Thymus (tissue), 14 donors: ENCODE measurements at places on chromosomes 11 and 22. TPM values are rescaled to one million over a fixed set of nuclear protein-coding genes. Genes with fewer than 3 reads are reported as not detected.
A peak's percentile ranks its signal among the peaks of the same experiment; 100 is the strongest.

DNA sequence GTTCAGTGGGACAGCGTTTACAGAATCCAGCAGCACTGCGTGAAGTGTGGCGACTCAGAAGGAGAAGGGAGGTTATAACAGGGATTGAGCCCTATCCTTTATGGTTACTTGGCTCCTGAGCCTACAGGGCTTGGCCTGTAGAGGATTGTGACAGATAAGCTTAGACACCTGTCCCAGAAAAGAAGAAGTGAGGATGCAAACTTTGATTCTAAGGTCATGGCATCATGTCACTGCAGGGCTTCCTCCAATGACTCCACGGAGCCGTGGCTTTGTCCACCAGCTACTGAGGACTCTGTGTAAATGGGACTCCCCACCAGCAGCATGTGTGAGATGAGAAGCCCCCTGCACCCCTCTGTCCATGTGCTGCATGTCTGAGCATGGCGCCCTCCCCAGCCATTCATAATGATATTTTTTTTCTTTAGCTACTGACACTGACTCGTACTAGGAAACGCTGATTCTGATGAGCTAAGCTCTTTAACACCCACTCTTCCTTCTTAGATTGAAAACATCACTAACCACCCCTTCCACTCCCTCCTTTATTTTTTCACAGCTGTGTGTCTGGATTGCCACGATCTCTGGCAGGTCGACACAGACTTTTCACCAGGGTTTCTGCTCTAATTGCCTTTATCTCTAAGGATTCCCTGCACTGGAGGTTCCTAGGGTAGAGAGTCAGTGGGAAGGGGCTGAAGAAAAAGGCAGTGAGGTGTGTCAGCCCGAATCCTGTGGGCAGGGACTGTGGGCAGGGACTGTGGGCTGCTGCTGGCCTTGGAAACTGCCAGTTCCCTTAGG lies 65.5 kb upstream of the TTC12 start:
- H3K27me3 ChIP-seq: peaks cover 4% of the 10 kb centered on the region
- H3K27ac ChIP-seq: no peak overlapping the region
- no peaks in the 10 kb centered on the region for H3K36me3 ChIP-seq
- DNase-seq: no peak

DNA sequence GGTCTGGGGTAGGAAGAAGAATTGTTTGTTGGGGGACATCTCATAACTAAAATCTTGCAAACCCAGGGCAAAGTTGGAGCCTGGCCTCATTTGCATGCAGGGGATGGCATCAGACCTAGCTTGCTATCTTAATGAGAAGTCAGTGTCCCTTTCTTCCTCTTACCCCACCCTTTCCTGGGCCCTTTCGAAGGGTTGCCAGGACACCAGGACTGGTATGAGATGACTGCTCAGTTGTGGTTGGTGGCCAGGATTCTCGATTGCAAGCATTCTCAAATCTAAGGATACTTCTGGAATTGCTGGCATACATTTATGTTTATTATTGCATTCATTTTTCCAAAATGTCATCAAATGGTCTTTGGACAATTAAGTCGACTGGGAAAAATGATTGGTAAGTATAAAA lies 131.0 kb downstream of the SLC1A2 start:
- no peaks in the 10 kb centered on the region for H3K36me3 ChIP-seq
- H3K27me3 ChIP-seq: no peaks in the 10 kb centered on the region
- no peak overlapping the region for H3K4me3 ChIP-seq
- no peak for DNase-seq
- H3K4me1 ChIP-seq: no peaks in the 10 kb centered on the region
- no peak overlapping the region for H3K27ac ChIP-seq

DNA sequence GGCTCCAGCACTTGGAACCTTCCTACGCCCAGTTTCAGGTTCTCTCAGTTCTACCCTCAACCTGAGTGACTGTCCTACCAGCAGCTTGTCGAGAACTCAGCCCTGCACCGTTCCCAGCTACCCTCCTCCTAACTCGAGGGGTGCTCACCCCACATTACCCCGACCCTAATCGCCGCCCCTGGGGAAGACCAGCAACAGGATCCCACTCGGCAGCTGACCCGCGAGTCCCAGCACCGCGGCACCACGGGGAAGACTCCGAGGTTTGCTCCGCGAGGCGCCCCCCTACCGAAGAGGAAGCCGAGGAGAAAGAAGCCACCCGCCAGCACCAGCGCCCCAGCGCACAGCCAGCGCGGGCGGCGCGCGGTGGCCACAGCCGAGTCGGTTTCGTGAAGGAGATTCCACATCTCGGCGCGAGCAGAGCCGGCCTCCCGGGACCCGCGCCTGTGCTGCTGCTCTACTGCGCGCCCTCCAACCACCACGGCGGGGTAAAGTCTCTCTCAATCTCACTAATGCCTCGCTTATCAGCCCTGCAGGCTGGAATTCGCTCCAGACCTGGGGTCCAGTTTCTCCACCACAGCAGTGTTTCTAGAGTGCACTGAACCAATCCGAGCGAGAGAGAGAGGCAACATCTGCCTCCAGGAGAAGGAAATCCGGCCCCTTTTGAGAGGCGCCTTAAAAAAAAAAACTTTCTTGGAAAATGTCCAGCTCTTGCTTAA lies at the start of gene FOLH1:
FOLH1 (minus strand) TSS at position 597 of the 716 bp plus-strand sequence; CDS start at position 404, 193 bp downstream.
- no peaks in the 10 kb centered on the region for H3K36me3 ChIP-seq
- H3K4me1 ChIP-seq: no peaks in the 10 kb centered on the region
- no peak for DNase-seq

- DNase-seq: no peak
- H3K4me1 ChIP-seq: peaks cover 7% of the 10 kb centered on the region
- H3K27ac ChIP-seq: no peak overlapping the region
- H3K4me3 ChIP-seq: no peak overlapping the region
- no peaks in the 10 kb centered on the region for H3K36me3 ChIP-seq
Measured at GRCh38 chr22:46042786-46043185, 65.8 kb upstream of the WNT7B start.

- peak; percentile 63 for DNase-seq
- no peaks in the 10 kb centered on the region for H3K36me3 ChIP-seq
- H3K27ac ChIP-seq: peak overlapping the region; percentile 86
- H3K4me1 ChIP-seq: peaks cover 25% of the 10 kb centered on the region
- no peaks in the 10 kb centered on the region for H3K27me3 ChIP-seq
- H3K4me3 ChIP-seq: no peak overlapping the region
Measured at GRCh38 chr11:128342511-128343134, 244.7 kb downstream of the ETS1 start.

GRCh38 chr11:25859776-25860175 lies 472.2 kb upstream of the ANO3 start:
- H3K36me3 ChIP-seq: no peaks in the 10 kb centered on the region
- DNase-seq: no peak
- no peaks in the 10 kb centered on the region for H3K27me3 ChIP-seq
- no peaks in the 10 kb centered on the region for H3K4me1 ChIP-seq

- no peak overlapping the region for H3K4me3 ChIP-seq
- DNase-seq: no peak
- no peaks in the 10 kb centered on the region for H3K36me3 ChIP-seq
- peaks cover 13% of the 10 kb centered on the region for H3K27me3 ChIP-seq
- H3K27ac ChIP-seq: no peak overlapping the region
- H3K4me1 ChIP-seq: peaks cover 6% of the 10 kb centered on the region
Measured at GRCh38 chr11:124080327-124081001, 34.8 kb upstream of the VWA5A start.

GRCh38 chr11:59778122-59778521 lies 22.9 kb downstream of the STX3 start:
- no peak overlapping the region for H3K4me3 ChIP-seq
- no peak overlapping the region for H3K27ac ChIP-seq
- H3K27me3 ChIP-seq: no peaks in the 10 kb centered on the region
- no peaks in the 10 kb centered on the region for H3K36me3 ChIP-seq
- no peaks in the 10 kb centered on the region for H3K4me1 ChIP-seq

DNA sequence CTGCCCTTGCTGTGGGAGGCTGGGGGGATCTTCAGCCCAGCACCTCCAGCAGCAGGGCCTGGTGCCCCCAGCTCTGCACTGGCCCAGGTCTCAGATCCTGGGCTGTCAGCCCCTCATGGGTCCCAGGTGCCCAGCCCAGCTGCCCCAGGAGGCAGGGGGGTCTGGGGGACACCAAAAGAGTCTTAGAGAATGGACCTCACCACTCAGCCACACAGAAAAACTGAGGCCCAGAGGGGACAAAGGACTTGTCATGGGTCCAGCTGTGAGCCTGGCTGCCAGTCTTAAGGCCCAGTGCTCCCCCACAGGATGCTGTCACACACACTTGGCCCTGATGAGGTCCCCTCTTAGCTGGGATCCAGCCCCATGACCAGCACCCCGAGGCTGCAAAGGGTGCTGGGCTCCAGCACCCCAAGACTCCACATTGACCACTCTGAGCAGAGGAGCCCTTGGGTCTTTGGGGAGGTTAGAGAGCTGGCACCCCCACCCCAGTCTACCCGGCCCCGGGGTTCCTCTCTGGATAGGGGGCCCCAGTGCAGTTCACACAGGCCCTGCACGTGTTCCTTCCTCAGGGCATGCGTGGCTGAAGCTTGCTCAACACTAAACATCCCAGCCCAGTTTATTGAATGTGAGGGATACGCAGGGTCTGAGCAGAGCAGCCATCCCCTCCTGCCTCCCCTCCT lies 54.4 kb downstream of the IGLL5 start:
- no peak overlapping the region for H3K4me3 ChIP-seq
- no peaks in the 10 kb centered on the region for H3K36me3 ChIP-seq
- H3K4me1 ChIP-seq: no peaks in the 10 kb centered on the region
- no peaks in the 10 kb centered on the region for H3K27me3 ChIP-seq

- no peak overlapping the region for H3K4me3 ChIP-seq
- no peaks in the 10 kb centered on the region for H3K27me3 ChIP-seq
- peak; percentile 42 for DNase-seq
- no peaks in the 10 kb centered on the region for H3K4me1 ChIP-seq
- H3K27ac ChIP-seq: no peak overlapping the region
- no peaks in the 10 kb centered on the region for H3K36me3 ChIP-seq
Measured at GRCh38 chr11:87290304-87290922, 252.7 kb downstream of the TMEM135 start.

DNA sequence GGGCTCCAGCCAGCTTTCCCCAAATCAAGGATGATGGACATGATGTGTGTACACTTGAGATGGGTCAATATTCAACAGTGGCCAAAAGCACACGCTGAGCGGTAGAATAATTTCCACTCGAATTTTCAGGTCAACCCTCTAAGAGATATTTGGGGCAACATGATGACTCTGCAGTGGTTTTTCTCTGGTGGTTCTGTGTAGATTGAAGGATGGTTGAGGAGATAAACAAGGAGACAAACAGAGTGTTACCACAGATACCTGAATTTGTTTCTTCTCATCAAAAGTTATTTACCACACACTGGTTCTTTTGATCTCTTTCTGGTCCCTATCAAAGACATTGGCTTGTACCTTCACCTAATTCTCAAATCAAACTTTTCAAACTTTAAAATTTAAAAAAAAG lies 242.0 kb downstream of the ETS1 start:
- H3K4me3 ChIP-seq: no peak overlapping the region
- no peak overlapping the region for H3K27ac ChIP-seq
- no peaks in the 10 kb centered on the region for H3K36me3 ChIP-seq
- H3K27me3 ChIP-seq: no peaks in the 10 kb centered on the region

DNA sequence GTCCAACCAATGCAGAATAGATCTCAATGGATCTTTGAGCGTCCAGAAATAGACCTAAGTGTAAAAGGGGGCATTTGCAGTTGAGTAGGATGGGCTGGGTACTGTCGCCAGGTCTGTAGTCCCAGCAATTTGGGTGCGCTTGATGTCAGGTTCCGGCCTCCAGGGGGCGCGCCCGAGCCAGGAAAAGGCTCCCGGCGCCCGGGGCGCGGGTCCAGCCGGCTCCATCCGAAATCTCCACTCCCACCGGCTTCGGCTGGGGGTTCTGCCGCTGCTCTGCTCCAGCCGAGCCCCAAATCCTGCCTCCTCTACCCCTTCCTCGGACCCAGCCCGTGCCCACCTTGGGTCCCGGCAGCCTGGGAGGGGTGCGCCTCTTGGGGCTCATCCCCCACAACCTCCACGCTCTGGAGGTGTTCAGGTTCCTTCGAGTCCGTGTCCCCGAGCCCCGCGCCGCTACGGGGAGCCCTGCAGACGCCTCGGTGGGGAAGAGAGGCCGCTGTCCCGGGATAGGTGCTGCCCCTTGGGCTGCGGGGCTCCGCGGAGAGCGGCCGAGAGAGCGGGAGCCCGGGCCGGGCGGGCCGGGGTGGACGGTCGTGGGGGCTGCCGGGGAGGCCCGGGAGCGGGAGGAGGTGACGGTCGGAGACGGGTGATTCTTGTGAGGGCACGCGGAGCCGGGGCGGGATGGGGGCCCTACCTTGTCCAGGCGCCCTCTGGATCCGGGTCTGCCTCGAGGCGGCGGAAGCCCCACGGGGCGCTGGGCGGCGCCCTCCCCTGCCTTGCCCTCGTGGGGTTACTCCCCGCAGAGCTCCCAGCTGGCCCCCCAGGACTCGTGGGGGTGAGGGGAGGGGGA lies 13.0 kb upstream of the CYB5R3 start:
- no peak for DNase-seq
- no peaks in the 10 kb centered on the region for H3K36me3 ChIP-seq
- peaks cover 3% of the 10 kb centered on the region for H3K4me1 ChIP-seq
- H3K27me3 ChIP-seq: peaks cover 30% of the 10 kb centered on the region

DNA sequence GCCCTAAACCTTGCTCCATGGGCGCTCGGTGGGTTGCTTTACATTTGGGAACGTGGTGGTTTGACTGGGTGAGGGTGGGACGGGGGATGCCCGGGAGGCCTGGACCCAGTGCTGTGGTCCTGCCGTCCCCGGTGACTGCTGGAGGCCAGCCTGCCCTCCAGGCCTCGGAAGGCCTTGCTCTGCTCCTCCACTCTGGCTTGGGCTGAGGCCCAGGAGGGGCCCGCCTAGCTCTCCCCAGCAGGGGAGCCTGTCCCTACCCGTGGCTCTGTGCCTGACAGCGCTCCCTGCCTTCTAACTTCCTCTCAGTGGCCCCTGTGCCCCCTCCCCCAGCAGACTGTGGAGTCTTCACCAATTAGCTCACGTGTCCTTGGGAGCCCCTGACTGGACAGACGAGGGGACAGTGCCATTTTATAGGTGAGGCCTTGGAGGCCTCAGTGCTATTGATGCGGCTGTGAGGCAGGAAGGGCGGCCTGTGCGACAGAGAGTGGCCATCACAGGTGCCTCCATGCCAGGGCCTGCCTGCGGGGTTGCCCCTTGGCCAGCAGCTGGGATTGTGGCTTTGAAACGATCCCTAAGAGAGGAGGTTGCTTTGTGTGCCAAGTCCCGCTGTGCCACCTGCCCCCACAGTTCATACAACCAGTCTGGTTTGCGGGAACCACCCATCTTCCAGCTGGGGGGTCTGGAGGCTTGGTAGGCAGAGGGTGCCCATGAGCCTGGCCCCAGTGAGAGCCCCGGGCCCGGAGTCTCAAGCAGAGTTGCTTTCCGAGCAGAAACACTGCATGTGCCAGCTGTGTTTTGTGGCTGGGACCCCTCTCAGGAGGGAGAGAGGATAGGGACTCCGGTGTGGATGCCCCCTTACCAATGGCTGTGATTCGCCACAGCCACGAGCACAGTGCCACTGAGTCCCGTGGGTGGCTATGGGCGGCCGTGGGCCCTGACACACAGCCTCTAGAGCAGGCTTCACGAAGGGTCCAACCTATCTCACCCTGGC lies 17.7 kb downstream of the TPCN2 start:
- peaks cover 4% of the 10 kb centered on the region for H3K36me3 ChIP-seq
- H3K27me3 ChIP-seq: no peaks in the 10 kb centered on the region
- no peaks in the 10 kb centered on the region for H3K4me1 ChIP-seq
- H3K27ac ChIP-seq: no peak overlapping the region

Gene DDI1
- not detected for total RNA-seq

Gene PATL1
- 6.0 TPM for total RNA-seq

Gene SERHL2
- 2.4 TPM for total RNA-seq

Gene FGF4
- total RNA-seq: 0.09 TPM

Gene MMP27
- not detected for total RNA-seq

Gene STT3A
- total RNA-seq: 47.1 TPM
